ENCODE measurements at places on chromosomes 5 and 9. TPM values are rescaled to one million over a fixed set of nuclear protein-coding genes. Genes with fewer than 3 reads are reported as not detected.

ECM2 gene
- 0.31 TPM for total RNA-seq

EQTN gene
- not detected for total RNA-seq

ANKRD20A1 gene
- 0.21 TPM for total RNA-seq

ANKRD34B gene
- 0.10 TPM for total RNA-seq

All from mononuclear cell (primary cell).